Hypothalamus (tissue), 51 donors: ENCODE measurements at places on chromosomes 16 and 17.
A peak's percentile ranks its signal among the peaks of the same experiment; 100 is the strongest.

DNA sequence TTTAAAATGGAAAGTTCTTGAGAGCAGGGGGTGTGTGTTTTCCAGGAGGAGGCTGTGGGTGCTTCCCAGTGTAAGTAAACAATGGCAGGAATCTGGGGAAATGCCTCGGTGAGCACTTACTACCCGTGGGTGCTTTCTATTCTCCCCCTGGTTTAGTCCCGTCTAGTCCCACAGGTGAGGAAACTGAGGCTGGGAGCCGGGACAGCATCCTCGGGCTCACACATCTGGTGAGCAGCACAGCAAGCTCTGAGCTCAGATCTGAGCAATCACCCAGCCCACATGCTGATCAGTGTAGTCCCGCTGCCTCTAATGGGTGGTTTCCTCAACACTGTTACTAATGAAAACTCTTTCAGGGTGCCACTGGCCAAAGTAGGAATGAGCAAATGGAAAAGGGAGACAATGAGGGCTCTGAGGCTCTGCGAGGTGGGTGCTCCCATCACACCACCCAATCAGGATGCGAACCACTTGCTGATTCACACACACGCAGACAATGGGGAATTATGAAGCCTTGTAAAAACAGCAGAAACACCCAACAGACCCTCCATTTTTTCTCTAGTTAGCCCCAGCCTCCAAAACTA lies 202.6 kb downstream of the PARN start:
- peak; percentile 34 for DNase-seq

- no peak for DNase-seq
These were observed 147.8 kb upstream of the CA10 start for GRCh38 chr17:52306314-52306713.

DNA sequence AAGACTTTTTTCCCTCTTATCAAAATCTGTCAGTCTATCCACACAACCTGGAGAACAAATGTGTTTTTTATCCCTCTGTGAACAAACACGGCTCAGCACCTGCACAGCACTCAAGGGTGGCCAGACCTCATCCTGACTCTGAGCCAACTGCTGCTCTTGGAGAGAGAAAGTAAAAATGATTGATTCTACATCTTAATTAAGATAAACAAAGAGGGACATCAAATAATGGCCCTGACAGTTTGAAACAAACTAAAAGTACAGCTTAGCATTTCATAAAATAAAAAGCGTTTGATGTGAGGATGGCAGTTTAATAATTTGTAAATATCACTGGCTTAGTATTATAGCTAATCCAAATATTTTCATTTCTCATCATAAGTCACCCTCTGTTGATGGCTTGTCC lies 106.2 kb downstream of the SNX11 start:
- no peak for DNase-seq

GRCh38 chr17:70405492-70406220 lies 236.3 kb downstream of the KCNJ2 start:
- DNase-seq = no peak

DNA sequence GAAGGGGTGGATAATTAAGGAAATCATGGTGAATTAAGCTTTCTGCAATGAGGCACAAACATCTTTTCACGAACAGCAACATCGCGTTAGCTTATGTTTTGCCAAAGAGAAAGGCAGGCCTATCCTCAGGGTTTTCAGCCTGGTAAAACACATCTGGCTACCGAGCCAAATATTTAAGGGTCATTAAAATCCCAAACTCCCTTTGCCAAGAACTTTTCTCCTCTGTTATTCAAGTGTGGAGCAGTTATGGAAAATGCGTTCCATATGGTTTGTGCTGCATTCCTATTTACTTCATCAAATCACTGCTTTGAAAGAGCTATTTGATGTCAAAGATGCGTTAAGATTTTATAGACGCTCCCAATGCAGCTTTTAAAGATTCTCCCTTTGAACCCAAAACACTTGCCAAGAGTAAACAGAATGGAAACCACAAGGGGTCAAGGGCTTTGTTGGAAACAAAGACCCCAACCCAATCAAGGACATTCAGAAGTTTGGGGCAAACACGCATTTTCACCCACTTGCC lies 308.3 kb upstream of the CDH5 start:
- no peak for DNase-seq

- no peak for DNase-seq
These were observed 8.8 kb upstream of the ENDOV start for GRCh38 chr17:80406146-80406545.

DNA sequence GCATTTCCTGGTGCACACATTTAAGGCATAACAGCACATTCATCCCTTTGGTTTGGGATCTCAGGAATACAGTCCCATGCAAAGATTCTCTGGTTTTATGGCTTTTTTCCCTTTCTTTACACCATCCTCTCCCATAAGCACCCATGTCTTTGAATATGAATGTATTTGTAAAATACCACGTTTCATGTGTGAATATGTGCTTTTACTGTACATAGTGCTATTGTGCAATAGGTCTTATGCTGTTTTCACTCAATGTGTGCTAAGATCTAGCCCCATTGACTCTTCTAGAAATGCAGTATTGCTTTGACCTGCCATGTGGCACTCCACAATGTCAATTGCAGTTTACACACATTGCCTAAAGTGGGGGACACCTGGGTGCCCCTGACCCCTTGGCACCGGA lies 10.1 kb upstream of the SPNS1 start:
- no peak for DNase-seq

DNA sequence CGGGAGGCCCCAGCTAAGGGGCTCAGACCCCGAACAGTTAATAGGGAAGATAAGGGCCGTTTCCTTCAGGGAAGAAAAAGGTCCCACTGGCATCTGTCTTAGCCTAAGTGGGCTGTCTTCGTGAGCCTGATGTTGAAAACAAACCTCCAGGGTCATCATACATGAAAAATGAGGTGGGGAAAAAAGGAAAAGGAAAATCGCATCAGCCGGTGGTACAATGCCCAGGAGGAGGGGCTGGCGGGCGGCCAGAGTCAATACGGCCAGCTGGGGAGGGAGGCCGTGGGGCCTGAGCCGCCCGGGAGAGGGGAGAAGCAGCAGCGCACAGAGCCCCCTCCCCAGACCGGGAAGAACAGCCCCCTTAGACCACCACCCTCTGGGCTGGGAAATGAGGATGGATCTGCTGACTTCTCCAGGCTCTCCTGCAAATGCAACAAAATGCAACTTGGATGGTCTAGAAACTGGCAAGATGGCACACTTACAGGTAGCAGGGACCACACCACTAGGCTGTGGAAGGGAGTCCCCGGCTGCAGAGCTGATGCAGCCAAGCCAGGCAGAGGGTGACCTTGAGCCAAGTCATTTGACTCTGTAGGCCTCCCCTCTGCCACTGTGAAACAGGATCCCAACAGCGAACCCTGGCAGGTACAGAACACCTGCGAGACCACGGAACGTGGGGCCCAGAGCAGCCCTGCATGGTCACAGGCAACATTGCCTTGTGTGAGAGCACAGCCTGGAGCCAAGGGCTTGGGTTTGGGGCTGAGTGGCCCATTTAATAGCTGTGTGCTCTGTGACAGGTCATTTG lies 448.5 kb downstream of the SOX9 start:
- DNase-seq = no peak

GRCh38 chr16:4911970-4912386 lies 25.0 kb downstream of the PPL start:
- DNase-seq = no peak
